Activated CD4-positive, alpha-beta T cell treated with anti-CD3 and anti-CD28 coated beads, Interleukin-2, amount 10 ng/mL, durations not matched to agents 7 days and 5 days (primary cell): ENCODE measurements at places on chromosomes 12 and 14. TPM values are rescaled to one million over a fixed set of nuclear protein-coding genes. Genes with fewer than 3 reads are reported as not detected.

DNA sequence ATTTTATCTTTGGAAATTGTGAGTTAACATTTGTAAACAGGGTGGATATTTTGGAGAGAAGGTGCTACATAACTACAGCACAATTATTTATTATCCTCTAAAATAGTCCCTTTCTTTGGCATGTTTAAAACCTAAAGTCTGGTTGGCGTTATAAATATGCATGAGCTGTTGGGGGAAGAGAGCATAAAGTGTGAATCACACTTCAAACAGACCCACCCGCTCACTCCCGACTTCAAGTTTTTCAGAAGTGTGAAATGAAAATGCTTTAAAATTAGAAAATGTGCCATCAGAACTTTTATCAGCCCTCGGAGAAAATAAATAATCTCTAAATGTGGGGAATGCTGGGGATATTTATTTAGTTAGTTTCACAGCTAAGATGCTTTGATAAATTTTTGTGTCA, 1006.9 kb downstream of the NRXN3 start:
- no peaks in the 10 kb centered on the region for H3K27me3 ChIP-seq
- no peaks in the 10 kb centered on the region for H3K4me1 ChIP-seq
- DNase-seq, result no peak
- no peak overlapping the region for H3K27ac ChIP-seq

DNA sequence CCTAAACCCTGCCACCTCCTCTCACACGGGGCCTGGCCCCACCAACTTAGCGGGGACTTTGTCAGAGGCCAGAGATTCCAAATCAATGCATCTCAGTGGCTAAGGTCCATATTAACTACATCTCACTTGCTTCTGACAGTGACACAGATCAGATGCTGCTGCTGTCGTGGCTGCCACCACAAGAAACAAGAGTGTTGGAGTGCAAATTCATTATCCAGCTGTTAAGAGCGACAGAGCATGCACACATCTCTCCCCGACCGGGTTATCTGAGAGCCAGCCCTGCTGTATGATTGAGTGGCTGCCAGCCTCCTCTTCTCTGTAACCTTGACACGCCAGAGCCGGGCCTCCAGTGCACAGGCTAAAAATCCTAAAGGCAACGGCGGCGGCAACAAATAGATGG, 40.2 kb downstream of the SPRING1 start:
- peaks cover 8% of the 10 kb centered on the region for H3K4me1 ChIP-seq
- no peaks in the 10 kb centered on the region for H3K36me3 ChIP-seq
- no peak overlapping the region for H3K4me3 ChIP-seq
- no peak for DNase-seq
- H3K27me3 ChIP-seq, result peaks cover 27% of the 10 kb centered on the region

DNA sequence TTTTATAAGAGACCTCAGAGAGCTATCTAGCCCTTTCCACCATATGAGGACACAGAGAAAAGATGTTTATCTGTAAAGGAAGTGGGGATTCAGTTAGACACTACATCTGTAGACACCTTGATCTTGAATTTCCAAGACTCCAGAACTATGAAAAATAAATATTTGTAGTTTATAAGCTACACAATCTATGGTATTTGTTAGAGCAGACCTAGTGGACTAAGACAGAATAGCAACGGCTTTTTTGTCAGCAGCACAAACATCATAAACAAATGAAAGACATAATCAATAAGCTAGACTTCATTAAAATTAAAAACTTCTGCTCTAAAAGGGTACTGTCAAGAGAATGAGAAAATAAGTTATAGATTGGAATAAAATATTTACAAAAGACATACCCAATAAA, 810.1 kb downstream of the FSCB start:
- DNase-seq, result no peak
- no peaks in the 10 kb centered on the region for H3K27me3 ChIP-seq

GRCh38 chr14:75153295-75153694, 23.1 kb downstream of the TMED10 start:
- H3K4me1 ChIP-seq, result peaks cover 43% of the 10 kb centered on the region
- no peaks in the 10 kb centered on the region for H3K27me3 ChIP-seq
- H3K36me3 ChIP-seq, result peaks cover 20% of the 10 kb centered on the region
- no peak overlapping the region for H3K4me3 ChIP-seq

DNA sequence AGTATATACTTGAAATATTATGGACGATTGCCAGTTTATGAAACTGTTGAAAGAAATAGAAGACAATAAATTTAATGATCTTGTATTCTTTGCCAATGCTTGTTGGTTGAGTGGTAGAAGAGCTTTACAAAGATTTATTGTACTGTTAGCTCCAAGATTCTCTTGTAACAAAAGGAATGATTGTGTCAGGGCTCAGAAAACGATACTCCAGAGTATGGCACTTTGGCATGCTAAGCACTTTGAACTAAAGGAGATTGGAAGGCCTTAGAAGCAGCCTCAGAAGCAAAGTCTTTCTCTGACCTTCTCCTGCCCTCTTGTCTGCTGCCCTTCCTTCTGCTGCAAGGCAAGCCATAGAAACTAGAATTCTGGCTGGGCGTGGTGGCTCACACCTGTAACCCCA, 4.2 kb upstream of the NGDN start:
- no peak overlapping the region for H3K4me3 ChIP-seq
- no peak for DNase-seq
- H3K36me3 ChIP-seq, result no peaks in the 10 kb centered on the region
- no peak overlapping the region for H3K27ac ChIP-seq

GRCh38 chr12:103930787-103931735, 851 bp downstream of the HSP90B1 start:
- H3K27me3 ChIP-seq, result no peaks in the 10 kb centered on the region
- peaks cover 65% of the 10 kb centered on the region for H3K4me1 ChIP-seq
- peak overlapping the region; percentile 100 for H3K27ac ChIP-seq
- H3K4me3 ChIP-seq, result peak overlapping the region; percentile 85
- H3K36me3 ChIP-seq, result peaks cover 48% of the 10 kb centered on the region

- no peaks in the 10 kb centered on the region for H3K27me3 ChIP-seq
- H3K4me1 ChIP-seq, result no peaks in the 10 kb centered on the region
- DNase-seq, result no peak
- no peak overlapping the region for H3K27ac ChIP-seq
- no peak overlapping the region for H3K4me3 ChIP-seq
- no peaks in the 10 kb centered on the region for H3K36me3 ChIP-seq
Measured at GRCh38 chr12:20055856-20056255, 312.5 kb upstream of the PDE3A start.

GRCh38 chr14:74909911-74910310, 13.1 kb downstream of the RPS6KL1 start:
- no peak overlapping the region for H3K4me3 ChIP-seq
- peaks cover 5% of the 10 kb centered on the region for H3K36me3 ChIP-seq
- no peak overlapping the region for H3K27ac ChIP-seq
- no peak for DNase-seq
- no peaks in the 10 kb centered on the region for H3K27me3 ChIP-seq

DNA sequence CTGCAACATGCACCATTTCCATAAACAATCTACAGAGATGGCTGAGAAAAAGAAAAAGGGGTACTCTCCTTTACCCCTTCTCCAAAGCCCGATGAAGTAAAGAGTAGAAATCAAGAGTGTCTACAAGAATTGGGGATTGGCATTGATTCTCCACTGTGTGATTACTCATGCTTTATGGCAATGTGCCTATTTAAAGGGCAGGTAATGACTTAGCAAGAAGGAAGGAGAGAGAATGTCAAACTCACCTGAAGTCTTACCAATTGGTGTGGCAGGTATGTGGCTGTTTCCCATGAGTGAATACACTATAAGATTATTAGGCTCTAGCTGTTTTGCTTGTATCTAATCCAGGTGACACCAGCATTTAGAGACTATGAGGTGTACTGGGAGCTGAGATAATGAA, 275.3 kb downstream of the CCER1 start:
- no peaks in the 10 kb centered on the region for H3K36me3 ChIP-seq
- no peaks in the 10 kb centered on the region for H3K27me3 ChIP-seq
- no peak overlapping the region for H3K27ac ChIP-seq

- H3K27ac ChIP-seq, result no peak overlapping the region
- H3K4me3 ChIP-seq, result no peak overlapping the region
- no peaks in the 10 kb centered on the region for H3K36me3 ChIP-seq
Measured at GRCh38 chr12:77232045-77232444, 166.7 kb upstream of the E2F7 start.

DNA sequence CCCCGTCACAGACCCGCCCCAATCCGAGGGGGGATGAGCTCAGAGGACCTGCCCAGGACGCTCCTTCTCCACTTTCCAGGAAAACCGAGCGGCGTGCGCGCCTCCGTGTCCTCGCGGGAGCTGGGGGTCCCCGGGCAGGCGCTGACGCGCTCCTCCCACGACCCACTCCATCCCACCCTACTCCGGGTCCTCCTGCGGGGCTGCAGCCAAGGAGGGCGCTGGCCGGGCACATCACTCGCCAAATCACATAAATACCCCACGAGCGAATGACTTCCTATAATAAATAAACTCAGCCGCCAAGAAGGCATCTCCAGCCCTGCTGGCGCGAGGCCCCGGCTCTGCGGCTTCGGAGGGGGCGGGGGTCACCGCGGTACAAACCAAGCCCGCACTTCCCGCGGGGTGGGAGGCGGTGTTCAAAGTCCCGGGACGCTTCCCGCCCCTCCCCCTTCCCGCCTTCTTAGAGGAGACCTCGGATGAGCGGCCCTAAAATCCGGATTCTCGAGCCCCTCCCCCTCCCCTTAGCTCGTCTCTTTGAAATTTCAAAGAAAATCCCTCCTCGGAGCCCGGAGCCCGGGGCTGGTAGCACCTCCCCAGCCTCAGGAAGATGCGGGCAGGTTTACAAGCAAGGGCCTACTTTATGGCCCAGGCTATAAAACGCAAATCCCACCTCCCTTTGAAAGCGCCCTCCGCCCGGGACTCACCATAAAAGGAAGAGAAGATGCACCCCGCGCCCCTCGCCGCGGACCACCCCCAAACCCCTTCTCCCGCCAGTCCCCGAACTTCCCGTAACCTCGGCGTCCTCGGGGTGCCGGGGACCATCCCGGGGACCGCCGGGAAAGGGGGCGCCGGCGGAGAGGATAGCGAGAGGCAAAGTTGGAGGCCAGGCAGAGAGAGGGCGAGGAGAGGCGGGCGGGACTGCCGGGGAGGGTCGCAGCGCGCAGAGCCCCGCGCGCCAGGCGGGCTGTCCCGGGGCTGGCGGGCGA, 712 bp upstream of the FZD10 start:
- no peak overlapping the region for H3K27ac ChIP-seq
- peaks cover 45% of the 10 kb centered on the region for H3K27me3 ChIP-seq
- peaks cover 4% of the 10 kb centered on the region for H3K4me1 ChIP-seq
- H3K4me3 ChIP-seq, result peak overlapping the region; percentile 27
- no peak for DNase-seq

DNA sequence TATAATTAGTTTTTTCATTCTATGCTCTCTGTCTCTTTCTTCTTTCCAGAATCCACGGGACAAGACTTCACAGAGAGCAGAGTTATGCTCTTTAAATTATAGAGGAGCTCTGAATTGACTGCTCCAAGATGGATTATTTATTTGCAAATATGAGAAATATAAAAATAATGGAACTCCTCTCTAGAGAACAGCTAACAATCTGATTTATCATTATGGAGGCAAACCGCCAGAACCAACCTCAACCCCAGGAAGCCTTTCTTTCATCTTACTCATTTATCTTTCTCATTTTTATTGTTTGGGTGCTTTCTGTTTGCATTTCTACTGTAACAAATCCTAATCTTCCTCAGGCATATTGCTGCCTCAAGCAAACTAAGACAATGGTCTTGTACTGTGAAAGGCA, 216.5 kb downstream of the C12orf50 start:
- H3K36me3 ChIP-seq, result no peaks in the 10 kb centered on the region
- H3K27me3 ChIP-seq, result no peaks in the 10 kb centered on the region
- no peak overlapping the region for H3K27ac ChIP-seq
- no peak overlapping the region for H3K4me3 ChIP-seq
- no peaks in the 10 kb centered on the region for H3K4me1 ChIP-seq

GRCh38 chr14:72638021-72638420, 255.9 kb downstream of the DPF3 start:
- H3K27me3 ChIP-seq, result peaks cover 36% of the 10 kb centered on the region
- peaks cover 2% of the 10 kb centered on the region for H3K4me1 ChIP-seq
- peaks cover 2% of the 10 kb centered on the region for H3K36me3 ChIP-seq
- H3K27ac ChIP-seq, result no peak overlapping the region
- no peak overlapping the region for H3K4me3 ChIP-seq

DNA sequence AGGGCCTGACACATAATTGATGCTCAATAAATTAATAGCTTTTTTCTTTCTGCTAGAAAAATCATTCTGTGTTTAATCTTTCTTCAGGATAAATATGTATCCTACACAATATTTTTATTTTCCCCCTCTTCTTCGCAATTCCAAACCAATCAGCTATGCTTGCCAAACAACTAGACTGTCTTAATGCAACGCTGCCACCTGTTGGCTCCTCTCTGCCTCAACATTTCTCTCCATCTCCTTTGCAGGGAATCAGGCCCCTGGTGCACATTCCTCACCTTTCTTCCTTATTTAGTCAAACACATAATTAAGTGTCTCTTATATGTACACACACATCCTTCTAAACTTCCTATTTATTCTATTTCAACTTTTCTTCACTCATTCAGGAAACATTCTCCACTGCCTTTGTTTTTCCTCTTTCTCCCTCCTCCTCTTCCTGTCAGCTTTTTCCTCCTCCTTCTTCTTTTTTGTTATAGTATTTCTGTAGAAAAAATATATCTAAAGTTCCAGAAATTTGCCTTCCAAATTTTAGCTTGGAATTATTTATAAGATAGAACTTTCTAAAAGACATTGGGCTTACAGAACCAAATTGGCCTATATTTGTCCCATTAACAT, 406.0 kb downstream of the PRKD1 start:
- no peaks in the 10 kb centered on the region for H3K36me3 ChIP-seq
- no peak for DNase-seq
- no peaks in the 10 kb centered on the region for H3K4me1 ChIP-seq

- peak overlapping the region; percentile 93 for H3K27ac ChIP-seq
- peaks cover 41% of the 10 kb centered on the region for H3K4me1 ChIP-seq
- H3K4me3 ChIP-seq, result peak overlapping the region; percentile 85
- no peaks in the 10 kb centered on the region for H3K27me3 ChIP-seq
Measured at GRCh38 chr14:67674139-67674479, 323 bp downstream of the VTI1B start.

DNA sequence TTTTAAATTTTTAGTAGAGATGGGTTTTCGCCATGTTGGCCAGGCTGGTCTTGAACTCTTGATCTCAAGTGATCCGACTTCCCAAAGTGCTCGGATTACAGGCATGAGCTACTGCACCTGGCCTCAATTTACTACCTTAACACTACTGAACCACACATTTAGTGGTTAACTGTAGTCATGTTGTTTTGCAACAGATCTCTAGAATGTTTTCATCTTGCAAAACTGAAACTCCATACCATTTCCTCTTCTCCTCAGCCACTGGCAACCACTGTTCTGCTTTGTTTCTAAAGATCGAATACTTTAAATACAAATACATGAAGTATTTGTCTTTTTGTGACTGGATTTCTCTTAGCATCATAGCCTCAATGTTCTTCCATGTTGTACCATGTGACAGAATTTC, 15.4 kb upstream of the SMCO2 start:
- peak overlapping the region; percentile 69 for H3K27ac ChIP-seq
- H3K27me3 ChIP-seq, result no peaks in the 10 kb centered on the region
- H3K4me1 ChIP-seq, result peaks cover 39% of the 10 kb centered on the region
- peak; percentile 26 for DNase-seq

GRCh38 chr12:71754461-71755145, at the start of gene RAB21:
TSS of gene RAB21 (plus strand) at chr12:71754863. CDS start at chr12:71755130, 267 bp downstream.
- peak within 1 kb of the TSS; percentile 96 for H3K4me3 ChIP-seq
- peaks cover 34% of the 10 kb centered on the region for H3K36me3 ChIP-seq
- DNase-seq, result peak; percentile 99
- H3K27me3 ChIP-seq, result peaks cover 22% of the 10 kb centered on the region
- peak within 1 kb of the TSS; percentile 97 for H3K27ac ChIP-seq

The FOXN4 gene
- total RNA-seq, result not detected

The ASPG gene
- not detected for total RNA-seq

The CYP46A1 gene
- total RNA-seq, result 0.20 TPM

The RDH12 gene
- not detected for total RNA-seq

The DPF3 gene
- 6.6 TPM for total RNA-seq

The ZBTB42 gene
- 4.5 TPM for total RNA-seq

The DTD2 gene
- total RNA-seq, result 15.7 TPM

The NTS gene
- total RNA-seq, result not detected

The PRICKLE1 gene
- total RNA-seq, result 0.15 TPM

The CHGA gene
- not detected for total RNA-seq

The RAPGEF3 gene
- 0.15 TPM for total RNA-seq

The ADCY4 gene
- total RNA-seq, result 5.3 TPM

The MYBPC1 gene
- total RNA-seq, result not detected
